Bladder microvascular endothelial cell (primary cell): ENCODE measurements at places on chromosomes 4 and X. TPM values are rescaled to one million over a fixed set of nuclear protein-coding genes. Genes with fewer than 3 reads are reported as not detected.

Gene F8A3
- 0.76 and 1.1 TPM in 2 replicates for total RNA-seq

Gene TLR10
- total RNA-seq, result not detected in 2 replicates

Gene TACR3
- not detected in 2 replicates for total RNA-seq

Gene REST
- total RNA-seq, result 15.1 and 33.0 TPM in 2 replicates

Gene SPANXD
- not detected in 2 replicates for total RNA-seq

Gene PWWP3B
- total RNA-seq, result under 0.01 TPM in 1 of 2 replicates, not detected in the other

Gene ZNF157
- total RNA-seq, result 0.06 TPM in 1 of 2 replicates, not detected in the other

Gene SLC10A7
- total RNA-seq, result 6.0 and 15.7 TPM in 2 replicates

Gene AMBN
- total RNA-seq, result not detected in 2 replicates

Gene SUPT20HL1
- total RNA-seq, result not detected in 2 replicates

Gene GDPD2
- not detected in 2 replicates for total RNA-seq

Gene HELT
- not detected in 2 replicates for total RNA-seq

Gene TRIML2
- total RNA-seq, result 1.2 and 3.1 TPM in 2 replicates

Gene SASH3
- not detected in 2 replicates for total RNA-seq

Gene HAND2
- total RNA-seq, result not detected in 2 replicates

Gene ATP1B4
- not detected in 2 replicates for total RNA-seq

Gene VAMP7
- total RNA-seq, result 26.1 and 37.9 TPM in 2 replicates

Gene TENT5D
- total RNA-seq, result not detected in 2 replicates

Gene CXorf65
- total RNA-seq, result not detected in 2 replicates

Gene SSX2B
- not detected in 2 replicates for total RNA-seq

Gene RPS6KA6
- total RNA-seq, result under 0.01 and 0.94 TPM in 2 replicates
